ENCODE measurements at places on chromosomes 13 and 19.

- DNase-seq = peak; percentile 19
Observed at GRCh38 chr19:41774515-41774980, 19.2 kb downstream of the CEACAM6 start.

DNA sequence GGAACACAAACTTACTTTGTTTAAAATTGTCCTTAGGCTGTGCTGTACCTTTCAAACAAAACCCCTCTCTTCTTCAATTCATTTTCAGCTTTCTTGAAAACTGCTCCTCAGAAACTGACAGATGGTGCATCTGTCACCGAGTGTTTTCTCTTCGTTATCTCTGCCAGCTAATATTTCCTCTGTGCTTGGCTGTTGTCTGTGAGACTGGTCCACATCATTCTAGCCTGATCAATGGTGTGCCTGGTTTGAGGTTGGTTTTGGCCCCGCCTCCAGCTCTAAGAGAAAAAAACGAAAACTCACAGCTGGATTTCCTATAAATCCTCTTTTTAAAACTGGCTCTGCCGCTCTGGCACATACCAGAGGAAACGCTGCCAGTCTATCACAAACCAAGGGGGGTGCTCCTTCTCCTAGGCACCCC is 79.7 kb downstream of the STARD13 start:
- DNase-seq = no peak

DNA sequence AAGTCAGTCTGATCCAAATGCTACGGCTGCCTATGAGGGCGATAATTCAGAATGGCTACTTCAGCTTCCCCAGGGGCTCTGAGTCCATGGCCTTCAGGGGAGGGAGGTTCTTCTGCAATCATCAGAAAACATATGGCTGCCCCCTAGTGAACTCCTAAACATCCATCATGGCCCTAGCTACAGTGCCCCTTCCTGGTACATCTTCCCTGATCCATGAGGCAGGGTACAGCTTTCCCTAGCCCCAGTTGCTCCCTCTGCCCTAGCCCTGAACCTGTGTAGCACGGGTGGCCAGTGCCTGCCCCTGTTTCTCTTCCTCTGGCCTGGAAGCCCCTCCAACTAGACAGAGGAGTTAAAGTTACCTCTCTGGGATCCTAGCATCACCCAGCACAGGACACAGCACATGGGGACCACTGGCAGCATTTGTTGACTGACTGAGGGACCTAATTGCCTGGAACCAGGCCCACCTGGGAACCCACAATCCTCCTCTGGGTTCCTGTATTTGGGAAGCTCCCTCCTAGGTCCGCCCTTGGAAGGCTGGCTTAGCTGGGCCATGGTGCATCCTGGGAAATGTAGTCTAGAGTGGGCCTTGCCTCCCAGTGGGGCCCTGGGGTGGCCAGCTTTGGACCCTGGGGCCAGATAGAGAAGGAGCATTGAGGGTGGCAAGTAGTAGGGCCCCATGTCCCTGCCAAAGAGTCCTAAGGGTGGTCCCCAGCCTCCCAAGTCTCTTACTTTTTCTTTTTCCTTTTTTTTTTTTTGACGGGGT is 17.7 kb upstream of the SEMA6B start:
- no peak for DNase-seq

- DNase-seq = no peak
Observed at GRCh38 chr19:50167314-50167721, 4.2 kb upstream of the IZUMO2 start.

DNA sequence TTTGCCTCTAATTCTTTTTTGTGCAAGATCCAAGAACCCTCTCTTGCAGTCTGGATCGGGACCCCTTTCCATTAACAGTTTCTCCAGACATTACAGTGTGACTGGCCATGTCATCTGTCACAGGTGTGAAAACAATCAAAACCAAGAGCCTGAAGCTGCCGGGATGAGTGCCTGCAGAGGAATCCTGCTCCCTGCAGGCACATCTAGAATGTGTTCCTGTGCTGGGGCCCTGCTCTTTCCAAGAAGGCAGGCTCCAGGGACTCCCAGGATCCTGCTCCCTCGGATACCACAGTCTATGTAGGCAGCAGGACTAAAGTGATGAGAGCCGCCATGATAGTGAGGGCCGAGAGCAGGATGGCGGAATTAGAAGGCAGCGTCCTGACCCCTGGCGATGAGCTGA is 38.8 kb downstream of the CCDC169 start:
- DNase-seq = no peak

GRCh38 chr19:38569368-38569983 is 48.3 kb downstream of the MAP4K1 start:
- DNase-seq = no peak

DNA sequence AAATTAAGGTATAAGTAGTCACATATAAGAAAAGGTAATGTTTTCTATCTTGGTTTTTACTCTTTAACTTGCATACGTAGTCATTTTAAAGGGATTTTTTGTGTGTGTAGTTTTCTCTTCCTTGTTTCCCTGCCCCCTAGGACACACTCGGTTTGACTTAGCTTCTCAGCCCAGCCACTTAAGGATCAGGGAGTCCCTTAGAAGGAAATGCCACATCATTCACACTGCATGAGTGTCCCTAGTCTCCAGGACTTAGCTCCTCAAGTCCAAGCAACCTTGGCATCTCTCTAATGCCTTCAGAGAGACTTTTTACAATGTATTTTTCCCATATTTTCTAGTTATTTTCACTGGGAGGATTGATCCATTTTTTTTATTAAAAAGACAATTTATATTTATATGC is 1407.7 kb downstream of the EFNB2 start:
- no peak for DNase-seq

GRCh38 chr13:48570216-48570828 is 37.4 kb upstream of the RCBTB2 start:
- no peak for DNase-seq

- no peak for DNase-seq
Observed at GRCh38 chr19:3029065-3029923, at the start of gene TLE2. TSS of gene TLE2 (minus strand) at chr19:3029280. CDS start at chr19:3028904, 376 bp downstream.

GRCh38 chr13:67343777-67344176 is 113.6 kb upstream of the PCDH9 start:
- no peak for DNase-seq

- DNase-seq = no peak
Observed at GRCh38 chr13:19157461-19157860, 24.2 kb downstream of the TUBA3C start.
